ENCODE measurements at places on chromosomes 16 and 17. TPM values are rescaled to one million over a fixed set of nuclear protein-coding genes. Genes with fewer than 3 reads are reported as not detected.

DNA sequence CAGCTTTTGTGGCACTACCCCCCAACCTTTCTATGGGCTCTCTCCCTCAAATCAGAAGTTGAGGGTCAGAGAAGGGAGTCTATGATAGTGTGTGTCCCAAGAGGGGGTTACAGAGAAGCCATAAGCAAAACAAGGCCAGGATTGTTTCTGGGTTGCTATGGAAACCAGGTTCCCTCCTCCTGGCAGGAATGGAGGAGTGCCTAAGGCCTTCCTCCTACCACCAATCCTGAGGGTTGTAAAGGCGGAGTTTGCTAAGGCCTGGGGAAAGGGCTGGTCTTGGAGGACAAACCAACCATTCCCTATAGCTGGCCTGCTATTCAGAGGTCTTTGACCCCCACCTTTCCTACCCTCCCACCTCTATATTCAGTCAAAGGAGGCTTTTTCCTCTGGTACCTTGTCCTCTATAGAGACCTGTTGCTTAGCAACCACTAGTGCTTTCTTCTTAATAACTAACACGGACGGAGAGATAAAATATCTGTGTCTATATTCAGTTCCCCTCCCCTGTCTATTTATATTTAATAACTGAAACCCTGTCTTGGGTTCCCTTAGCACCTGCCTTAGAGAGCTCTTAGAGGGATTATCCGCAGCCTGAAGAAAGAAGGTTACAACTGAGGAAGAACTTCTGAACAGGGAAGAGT lies 43.4 kb downstream of the NEUROD2 start:
- no peak overlapping the region for H3K27ac ChIP-seq
- DNase-seq = no peak
- H3K4me3 ChIP-seq = no peak overlapping the region
- H3K27me3 ChIP-seq = no peaks in the 10 kb centered on the region

GRCh38 chr17:55582897-55583296 lies 71.6 kb upstream of the SMIM36 start:
- H3K36me3 ChIP-seq = no peaks in the 10 kb centered on the region
- H3K27me3 ChIP-seq = no peaks in the 10 kb centered on the region
- no peak for DNase-seq

- H3K36me3 ChIP-seq = no peaks in the 10 kb centered on the region
- no peak overlapping the region for H3K27ac ChIP-seq
- DNase-seq = no peak
- H3K27me3 ChIP-seq = peaks cover 3% of the 10 kb centered on the region
Observed at GRCh38 chr17:5110816-5111215, 862 bp downstream of the ZNF232 start.

Gene RNF222
- not detected for total RNA-seq

Gene SLC52A1
- not detected for total RNA-seq

Gene ITGB3
- total RNA-seq = 3.8 TPM

Gene FBXW10
- total RNA-seq = not detected

Gene CMTM2
- not detected for total RNA-seq

GRCh38 chr16:87854907-87855683 lies 14.2 kb downstream of the SLC7A5 start:
- no peak overlapping the region for H3K4me3 ChIP-seq
- DNase-seq = no peak
- no peaks in the 10 kb centered on the region for H3K36me3 ChIP-seq
- H3K27me3 ChIP-seq = no peaks in the 10 kb centered on the region

DNA sequence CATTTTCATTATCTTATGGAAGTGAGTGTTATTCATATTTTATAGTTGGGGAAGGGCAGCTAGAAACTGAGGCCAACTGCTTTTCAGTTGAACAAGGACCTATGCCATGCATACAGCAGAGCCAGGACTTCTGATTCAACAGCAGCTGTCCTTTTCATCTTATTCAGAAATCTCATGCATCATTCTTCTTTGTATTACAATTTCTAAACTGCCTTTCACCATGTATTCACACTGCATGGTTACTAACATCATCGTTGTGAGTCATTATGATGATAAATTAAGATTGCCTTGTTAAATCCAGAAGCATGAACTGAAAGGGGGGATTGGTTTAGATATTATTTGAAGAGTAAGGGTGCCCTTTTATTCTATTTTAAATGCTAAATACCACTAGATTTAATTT lies 1470.1 kb upstream of the GOT2 start:
- peaks cover 3% of the 10 kb centered on the region for H3K27me3 ChIP-seq
- H3K4me1 ChIP-seq = no peaks in the 10 kb centered on the region
- no peak for DNase-seq
- no peak overlapping the region for H3K27ac ChIP-seq

DNA sequence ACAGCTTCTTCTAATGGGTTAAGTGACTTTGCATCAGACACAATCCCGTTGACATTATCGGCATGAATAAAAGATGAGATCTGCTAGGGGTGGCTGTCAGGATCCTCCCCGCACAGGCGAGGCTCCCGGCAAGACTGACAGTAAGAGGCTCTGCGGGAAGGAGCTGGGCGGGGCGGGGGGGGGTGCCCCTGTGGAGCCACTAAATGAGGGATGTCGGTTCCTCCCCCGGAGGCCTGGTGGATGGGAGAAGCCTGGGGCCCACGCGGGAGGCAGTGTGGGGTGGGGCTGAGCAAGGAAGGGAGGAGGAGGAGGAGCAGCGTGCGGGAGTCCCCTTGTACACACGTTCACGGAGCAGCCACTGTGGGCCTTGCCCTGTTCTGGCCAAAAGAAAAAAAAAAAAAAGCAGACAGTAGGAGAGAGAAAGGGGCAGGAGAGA lies 190.9 kb upstream of the GSE1 start:
- no peak overlapping the region for H3K4me3 ChIP-seq
- no peak for DNase-seq
- peaks cover 4% of the 10 kb centered on the region for H3K4me1 ChIP-seq
- H3K27me3 ChIP-seq = no peaks in the 10 kb centered on the region

Gene MAF
- 7.4 TPM for total RNA-seq

DNA sequence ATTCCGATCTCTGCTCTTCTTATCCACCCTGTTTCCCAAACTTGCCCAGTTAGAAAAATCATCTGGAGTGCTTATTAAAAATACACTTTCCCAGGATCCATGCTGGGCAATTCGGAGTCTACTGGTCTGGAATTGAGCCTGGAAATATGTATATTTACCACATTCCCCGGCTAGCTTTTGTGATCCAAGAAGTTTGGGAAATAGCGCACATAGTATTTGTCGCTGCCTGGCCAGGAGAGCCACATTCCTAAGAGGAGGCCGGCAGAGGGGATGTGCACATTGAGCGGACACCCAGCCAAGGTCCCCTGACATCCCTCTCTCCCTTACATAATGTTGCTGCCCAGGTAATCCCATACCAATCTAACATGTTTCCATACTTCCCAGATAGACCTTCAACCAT lies 62.1 kb upstream of the TMEM97 start:
- no peak overlapping the region for H3K4me3 ChIP-seq
- H3K36me3 ChIP-seq = no peaks in the 10 kb centered on the region
- H3K4me1 ChIP-seq = peaks cover 4% of the 10 kb centered on the region
- no peak overlapping the region for H3K27ac ChIP-seq

Gene KLHL10
- not detected for total RNA-seq

DNA sequence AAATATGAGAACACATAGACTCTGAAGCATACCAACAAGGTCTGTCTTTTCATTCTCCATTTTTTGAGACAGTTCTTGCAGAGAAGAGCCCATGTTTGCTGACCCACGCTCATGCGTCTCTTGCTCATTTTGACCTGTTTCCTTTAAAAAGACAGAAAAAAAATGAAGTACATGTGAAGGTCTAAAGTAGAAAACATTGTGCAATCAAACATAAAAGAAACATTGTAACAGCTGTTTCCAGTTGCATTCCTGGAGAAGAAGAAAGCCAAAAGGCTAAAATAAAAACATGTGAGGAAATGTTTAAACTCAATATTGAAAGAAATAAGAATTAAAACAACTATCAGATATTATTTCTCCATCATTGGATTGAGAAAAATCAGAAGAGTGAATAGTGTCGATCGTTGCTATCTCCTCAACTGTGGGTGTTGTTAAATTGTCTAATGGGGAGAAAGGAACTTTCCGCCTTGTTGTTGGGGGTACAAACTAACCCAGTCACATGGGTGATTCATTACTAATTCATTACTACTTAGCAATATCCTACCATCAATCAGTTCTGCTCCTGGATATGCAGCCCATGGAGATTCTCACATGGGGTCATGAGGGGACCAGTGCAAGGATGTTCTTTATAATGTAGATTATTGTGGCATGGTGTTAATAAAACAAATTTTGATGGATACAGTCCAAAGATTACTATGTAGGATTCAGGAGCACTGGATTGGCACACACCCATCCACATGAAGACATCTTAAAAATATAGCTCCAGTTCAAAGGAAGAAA lies 9.5 kb downstream of the ABCA9 start:
- H3K4me3 ChIP-seq = no peak overlapping the region
- H3K36me3 ChIP-seq = no peaks in the 10 kb centered on the region
- H3K27ac ChIP-seq = peak overlapping the region; percentile 38
- DNase-seq = no peak
- no peaks in the 10 kb centered on the region for H3K4me1 ChIP-seq
- H3K27me3 ChIP-seq = no peaks in the 10 kb centered on the region

DNA sequence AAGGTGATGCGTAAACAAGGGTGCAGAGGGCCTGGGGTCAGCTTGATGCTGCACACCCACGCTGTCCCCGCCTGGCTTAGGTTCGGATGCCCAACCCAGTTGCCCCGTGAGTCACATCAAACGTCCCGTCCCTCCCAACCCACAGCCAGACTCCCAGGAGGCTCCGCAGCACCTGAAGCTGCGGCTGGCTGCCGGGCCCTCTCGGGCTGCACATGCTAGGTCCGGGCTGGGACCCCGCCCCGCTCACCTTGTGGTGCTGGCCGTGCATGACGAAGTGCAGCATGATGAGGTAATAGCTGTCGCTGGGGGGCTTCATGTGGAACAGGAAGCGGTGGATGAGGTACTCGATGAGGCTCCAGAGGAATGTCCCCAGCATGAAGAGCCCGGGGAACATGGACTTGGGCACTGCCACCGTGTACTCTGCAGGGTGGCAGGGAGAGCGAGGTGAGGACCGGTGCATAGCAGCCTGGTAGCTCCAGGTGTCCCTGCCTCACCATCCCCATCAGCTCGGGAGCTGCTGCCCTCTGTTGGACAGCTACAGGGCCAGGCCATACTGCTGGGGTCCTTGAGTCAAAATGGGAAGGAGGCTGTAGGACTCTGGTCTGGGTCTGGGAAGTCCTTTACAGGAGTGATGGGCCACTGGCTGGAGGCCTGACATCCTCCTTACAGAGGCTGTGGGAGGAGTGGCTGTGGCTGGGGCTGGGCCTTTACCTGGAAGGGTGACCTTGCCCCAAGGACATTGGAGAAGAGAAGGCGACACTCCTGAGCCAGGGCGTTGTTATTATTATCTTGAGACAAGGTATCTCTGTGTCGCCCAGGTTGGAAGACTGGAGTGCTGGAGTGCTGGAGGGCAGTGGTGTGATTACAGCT lies 18.3 kb upstream of the MLKL start:
- H3K4me1 ChIP-seq = no peaks in the 10 kb centered on the region
- no peak for DNase-seq
- H3K4me3 ChIP-seq = no peak overlapping the region
- no peak overlapping the region for H3K27ac ChIP-seq
- peaks cover 2% of the 10 kb centered on the region for H3K27me3 ChIP-seq

GRCh38 chr17:34366010-34366409 lies 3.0 kb upstream of the CCL1 start:
- peaks cover under 1% of the 10 kb centered on the region for H3K4me1 ChIP-seq
- H3K36me3 ChIP-seq = no peaks in the 10 kb centered on the region
- no peak overlapping the region for H3K4me3 ChIP-seq
- no peaks in the 10 kb centered on the region for H3K27me3 ChIP-seq
- DNase-seq = no peak
- no peak overlapping the region for H3K27ac ChIP-seq

Gene AIPL1
- not detected for total RNA-seq

DNA sequence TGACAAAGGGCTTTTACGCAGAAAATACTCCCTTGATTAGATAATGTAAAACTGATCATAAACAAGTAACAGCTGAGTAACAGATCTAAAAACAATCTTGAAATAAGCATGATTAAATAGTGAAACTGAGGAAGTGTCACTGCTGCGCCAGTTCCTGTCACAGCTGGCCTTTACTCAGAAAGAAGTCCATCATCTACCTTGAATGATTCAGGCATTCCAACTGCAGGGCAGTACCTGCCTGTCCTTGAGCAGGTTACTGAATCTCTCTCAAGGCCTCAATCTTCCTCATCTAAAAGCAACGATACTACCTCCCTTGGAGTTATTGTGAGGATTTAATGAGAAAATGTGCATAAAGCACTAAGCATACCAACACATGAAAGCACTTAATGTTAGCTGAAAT lies 12.7 kb downstream of the PHLPP2 start:
- H3K27ac ChIP-seq = no peak overlapping the region
- no peaks in the 10 kb centered on the region for H3K27me3 ChIP-seq
- H3K4me3 ChIP-seq = no peak overlapping the region
- H3K36me3 ChIP-seq = no peaks in the 10 kb centered on the region
- no peak for DNase-seq
- H3K4me1 ChIP-seq = no peaks in the 10 kb centered on the region

Gene ABCA3
- total RNA-seq = 7.7 TPM

- no peaks in the 10 kb centered on the region for H3K36me3 ChIP-seq
- DNase-seq = no peak
- peaks cover 10% of the 10 kb centered on the region for H3K27me3 ChIP-seq
- no peak overlapping the region for H3K27ac ChIP-seq
- no peaks in the 10 kb centered on the region for H3K4me1 ChIP-seq
Observed at GRCh38 chr16:80527297-80527696, 13.5 kb upstream of the DYNLRB2 start.

Gene USP6
- total RNA-seq = 0.05 TPM

GRCh38 chr16:15885560-15886001 lies 2.8 kb downstream of the CEP20 start:
- no peak overlapping the region for H3K27ac ChIP-seq
- H3K36me3 ChIP-seq = peaks cover 10% of the 10 kb centered on the region
- peaks cover 28% of the 10 kb centered on the region for H3K4me1 ChIP-seq
- no peak overlapping the region for H3K4me3 ChIP-seq

DNA sequence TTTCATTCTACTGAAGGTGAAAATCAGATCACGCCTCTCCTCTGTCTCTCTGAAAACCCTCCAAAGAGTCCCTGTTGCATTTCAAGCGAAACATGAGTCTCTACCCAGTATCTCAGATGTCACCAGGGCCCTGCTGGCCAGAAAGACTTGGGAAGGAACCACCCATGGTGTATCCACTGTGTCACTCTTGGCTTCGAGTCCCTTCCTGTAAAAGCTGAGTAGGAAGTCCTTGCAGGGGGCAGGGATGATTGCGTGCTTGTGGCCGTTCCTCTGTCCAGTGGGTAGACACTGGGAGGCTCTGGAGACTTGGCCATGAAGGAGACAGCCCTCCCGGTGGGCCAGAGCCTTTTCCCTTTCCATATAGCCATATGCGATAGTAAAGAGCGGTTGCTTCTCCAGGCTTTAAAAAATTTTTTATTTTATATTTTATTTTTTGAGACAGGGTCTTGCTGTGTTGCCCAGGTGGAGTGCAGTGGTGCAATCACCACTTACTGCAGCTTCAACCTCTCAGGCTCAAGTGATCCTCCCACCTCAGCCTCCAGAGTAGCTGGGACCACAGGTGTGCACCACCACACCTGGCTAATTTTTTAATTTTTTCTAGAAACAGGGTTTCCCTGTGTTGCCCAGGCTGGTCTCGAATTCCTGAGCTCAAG lies 19.0 kb upstream of the RMI2 start:
- peaks cover 16% of the 10 kb centered on the region for H3K4me1 ChIP-seq
- DNase-seq = no peak
- H3K27ac ChIP-seq = no peak overlapping the region
- H3K27me3 ChIP-seq = no peaks in the 10 kb centered on the region
- H3K36me3 ChIP-seq = no peaks in the 10 kb centered on the region

GRCh38 chr16:31038993-31039392 lies 5.6 kb downstream of the STX4 start:
- DNase-seq = no peak
- H3K4me1 ChIP-seq = peaks cover 12% of the 10 kb centered on the region
- no peak overlapping the region for H3K4me3 ChIP-seq
- H3K27me3 ChIP-seq = no peaks in the 10 kb centered on the region

Data from heart right ventricle (tissue), 16 donors.